CD4-positive, alpha-beta memory T cell (primary cell): ENCODE measurements at places on chromosomes 4 and X.

DNA sequence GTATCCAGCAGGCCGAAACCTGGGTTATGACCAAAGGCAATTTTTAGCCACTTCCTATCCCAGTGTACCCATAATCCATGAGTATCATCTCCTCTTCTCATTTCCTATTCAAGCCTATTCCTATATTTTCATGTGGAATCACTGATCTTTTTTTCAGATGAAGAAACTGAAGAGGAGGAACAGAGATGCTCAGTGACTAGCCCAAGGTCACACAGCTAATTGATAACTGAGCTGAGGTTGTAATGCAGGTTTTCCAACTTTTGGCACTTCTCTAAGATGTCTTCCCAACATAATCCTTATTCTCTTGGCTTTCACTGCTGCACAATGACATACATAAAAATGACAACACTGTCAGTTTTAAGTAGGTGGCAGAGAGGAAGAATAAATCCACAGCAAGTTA lies 15.3 kb downstream of the GRIA3 start:
- DNase-seq = no peak
- H3K27me3 ChIP-seq = no peaks in the 10 kb centered on the region
- no peaks in the 10 kb centered on the region for H3K4me1 ChIP-seq
- H3K36me3 ChIP-seq = no peaks in the 10 kb centered on the region

DNA sequence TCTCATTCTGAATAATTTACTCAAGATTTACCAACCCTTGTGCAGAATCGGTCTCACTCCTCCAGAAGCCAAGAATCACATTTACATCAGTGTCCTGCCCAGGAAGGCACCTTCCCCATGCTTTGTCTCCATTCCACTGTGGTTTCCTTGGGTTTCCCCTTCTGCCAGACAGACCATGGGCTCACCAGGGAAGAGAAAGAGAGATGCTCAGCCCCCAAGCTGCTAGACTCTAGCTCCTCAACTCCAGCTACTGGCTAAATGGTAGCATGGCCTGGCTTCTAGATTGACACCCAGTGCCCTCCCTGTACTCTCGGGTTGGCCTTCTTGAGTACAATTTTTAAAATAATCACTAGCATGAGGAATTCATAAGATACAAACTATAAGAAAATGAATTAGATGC lies 12.9 kb downstream of the TLR10 start:
- no peak for DNase-seq
- H3K36me3 ChIP-seq = no peaks in the 10 kb centered on the region
- H3K4me1 ChIP-seq = no peaks in the 10 kb centered on the region
- no peaks in the 10 kb centered on the region for H3K27me3 ChIP-seq
- H3K4me3 ChIP-seq = no peak overlapping the region

DNA sequence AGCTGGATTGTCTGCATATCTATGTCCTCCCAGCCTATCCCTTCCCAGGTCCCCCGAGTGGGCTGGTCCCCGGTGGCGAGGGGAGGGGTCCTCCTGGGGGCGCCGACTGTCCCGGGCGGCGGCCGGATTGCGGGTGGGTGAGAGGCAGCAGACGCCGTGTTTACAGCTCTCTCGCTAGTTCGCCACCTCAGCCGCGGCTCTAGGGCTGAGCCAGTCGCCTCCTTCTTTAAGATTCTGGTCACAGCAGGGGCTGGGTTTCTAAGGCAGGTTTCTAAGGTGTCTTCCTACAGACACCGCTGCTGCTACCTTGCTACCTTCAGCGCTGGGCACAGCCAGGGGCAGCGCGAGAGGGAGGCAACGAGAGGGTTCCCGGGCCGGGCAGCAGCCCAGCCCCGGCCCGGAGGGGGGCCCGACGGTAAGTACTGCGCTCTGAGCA lies 57.2 kb downstream of the FRMPD3 start:
- no peak overlapping the region for H3K27ac ChIP-seq
- no peaks in the 10 kb centered on the region for H3K36me3 ChIP-seq
- no peaks in the 10 kb centered on the region for H3K4me1 ChIP-seq

- peak overlapping the region; percentile 60 for H3K27ac ChIP-seq
- H3K27me3 ChIP-seq = no peaks in the 10 kb centered on the region
- no peak overlapping the region for H3K4me3 ChIP-seq
- peaks cover 14% of the 10 kb centered on the region for H3K36me3 ChIP-seq
- H3K4me1 ChIP-seq = peaks cover 97% of the 10 kb centered on the region
- DNase-seq = peak; percentile 43
These were observed 15.0 kb downstream of the CD40LG start for GRCh38 chrX:136662976-136663375.

GRCh38 chr4:83083925-83084475 lies 30.5 kb downstream of the PLAC8 start:
- H3K27ac ChIP-seq = peak overlapping the region; percentile 45
- H3K27me3 ChIP-seq = no peaks in the 10 kb centered on the region
- peaks cover 30% of the 10 kb centered on the region for H3K4me1 ChIP-seq
- H3K36me3 ChIP-seq = peaks cover 3% of the 10 kb centered on the region
- DNase-seq = peak; percentile 75
- H3K4me3 ChIP-seq = no peak overlapping the region

DNA sequence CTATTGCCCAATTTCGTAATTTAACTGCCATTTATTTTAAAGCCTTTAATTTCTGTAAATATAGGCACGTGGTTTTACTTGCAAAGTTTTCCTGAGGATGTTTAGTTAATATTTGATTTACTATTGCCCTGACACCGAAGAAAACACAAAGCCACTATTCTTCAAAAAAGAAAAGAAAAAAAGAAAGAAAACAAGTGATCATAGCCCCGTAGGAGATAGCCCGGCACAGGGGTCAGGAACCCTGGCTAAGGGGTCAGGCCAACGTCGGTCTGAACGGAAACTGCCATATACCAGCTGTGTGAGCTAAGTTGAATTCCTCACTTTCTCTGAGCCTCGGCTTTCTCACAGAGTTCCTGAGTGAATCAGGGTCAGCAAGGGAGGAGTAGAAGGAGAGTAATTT lies 17.7 kb upstream of the LAMP2 start:
- no peak overlapping the region for H3K4me3 ChIP-seq
- no peaks in the 10 kb centered on the region for H3K27me3 ChIP-seq
- peaks cover 35% of the 10 kb centered on the region for H3K4me1 ChIP-seq
- no peak overlapping the region for H3K27ac ChIP-seq

DNA sequence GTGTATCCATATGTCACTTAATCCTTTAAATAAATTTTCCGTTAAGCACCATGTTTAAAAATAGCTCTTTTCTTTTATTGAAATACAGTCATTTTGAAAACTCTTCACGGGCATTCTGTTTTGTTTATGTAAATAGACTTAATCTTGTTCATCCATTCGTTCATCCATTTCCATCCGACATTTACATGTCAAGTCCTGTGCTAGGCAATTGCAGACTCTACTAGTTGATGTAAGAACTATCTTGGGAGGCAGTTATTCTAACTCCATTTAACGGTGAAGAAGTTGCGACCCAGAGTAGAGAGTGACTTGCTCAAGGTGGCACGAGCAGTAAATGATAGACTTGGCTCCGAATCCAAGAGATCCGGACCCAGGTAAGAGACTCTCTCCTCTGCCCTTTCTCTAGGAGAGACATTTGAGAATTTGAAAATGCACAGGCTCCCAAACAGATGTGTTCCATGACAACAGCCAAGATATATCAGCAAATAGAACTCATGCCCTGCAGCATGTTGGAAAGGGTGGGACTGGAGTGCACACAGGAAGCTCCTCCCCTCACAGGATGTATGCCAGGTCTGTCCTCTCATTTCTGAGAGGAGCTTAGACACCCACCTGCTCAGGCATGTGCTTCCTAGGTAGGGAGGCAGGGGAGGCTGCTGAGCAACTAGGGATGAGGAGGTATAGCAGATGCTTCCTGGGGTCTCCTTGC lies 64.5 kb downstream of the DRD5 start:
- no peak overlapping the region for H3K27ac ChIP-seq
- H3K36me3 ChIP-seq = no peaks in the 10 kb centered on the region
- H3K27me3 ChIP-seq = no peaks in the 10 kb centered on the region
- DNase-seq = no peak
- no peak overlapping the region for H3K4me3 ChIP-seq

- H3K36me3 ChIP-seq = no peaks in the 10 kb centered on the region
- H3K4me1 ChIP-seq = no peaks in the 10 kb centered on the region
- DNase-seq = no peak
- H3K27me3 ChIP-seq = no peaks in the 10 kb centered on the region
- H3K4me3 ChIP-seq = no peak overlapping the region
These were observed 32.3 kb downstream of the CHRNA9 start for GRCh38 chr4:40367451-40367850.

GRCh38 chr4:17702641-17703040 lies 78.8 kb downstream of the FAM184B start:
- no peaks in the 10 kb centered on the region for H3K36me3 ChIP-seq
- no peak for DNase-seq
- no peaks in the 10 kb centered on the region for H3K27me3 ChIP-seq
- no peak overlapping the region for H3K4me3 ChIP-seq

GRCh38 chrX:103158317-103158621 lies 56.6 kb upstream of the BEX4 start:
- no peaks in the 10 kb centered on the region for H3K27me3 ChIP-seq
- H3K4me3 ChIP-seq = no peak overlapping the region
- H3K27ac ChIP-seq = no peak overlapping the region
- no peaks in the 10 kb centered on the region for H3K4me1 ChIP-seq

DNA sequence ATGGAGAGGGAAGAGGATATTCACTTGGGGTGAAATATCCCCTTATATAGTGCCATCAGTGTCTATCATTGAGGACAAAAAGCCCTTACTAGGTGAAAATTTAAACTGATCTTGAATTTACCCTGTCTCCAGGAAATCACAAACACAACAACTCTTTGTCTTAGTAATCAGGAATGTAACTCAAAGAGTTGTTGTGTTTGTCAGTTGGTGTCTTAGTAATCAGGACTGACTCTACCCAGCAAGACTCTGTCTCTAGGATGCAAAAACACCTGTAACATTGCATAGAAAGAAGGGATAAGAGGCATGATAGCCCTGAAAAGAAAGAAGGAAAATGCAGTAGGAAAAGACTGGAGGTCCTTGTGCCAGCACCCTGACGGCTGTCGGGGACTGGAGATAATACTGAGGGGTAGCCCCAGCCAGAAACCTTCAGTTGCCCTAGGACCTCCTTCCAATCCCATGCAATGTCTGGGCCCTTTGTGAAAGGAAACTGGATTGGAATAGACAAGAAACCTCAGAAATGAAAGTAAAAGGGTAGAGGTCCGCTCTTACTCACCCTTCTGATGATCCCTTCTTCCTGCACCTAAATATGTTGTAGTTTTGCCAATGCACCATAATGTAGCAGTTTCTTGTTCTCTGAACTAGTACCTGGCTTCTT lies 45.3 kb downstream of the HMGB2 start:
- no peaks in the 10 kb centered on the region for H3K36me3 ChIP-seq
- H3K27me3 ChIP-seq = no peaks in the 10 kb centered on the region
- peaks cover 11% of the 10 kb centered on the region for H3K4me1 ChIP-seq
- no peak for DNase-seq
- H3K27ac ChIP-seq = no peak overlapping the region

DNA sequence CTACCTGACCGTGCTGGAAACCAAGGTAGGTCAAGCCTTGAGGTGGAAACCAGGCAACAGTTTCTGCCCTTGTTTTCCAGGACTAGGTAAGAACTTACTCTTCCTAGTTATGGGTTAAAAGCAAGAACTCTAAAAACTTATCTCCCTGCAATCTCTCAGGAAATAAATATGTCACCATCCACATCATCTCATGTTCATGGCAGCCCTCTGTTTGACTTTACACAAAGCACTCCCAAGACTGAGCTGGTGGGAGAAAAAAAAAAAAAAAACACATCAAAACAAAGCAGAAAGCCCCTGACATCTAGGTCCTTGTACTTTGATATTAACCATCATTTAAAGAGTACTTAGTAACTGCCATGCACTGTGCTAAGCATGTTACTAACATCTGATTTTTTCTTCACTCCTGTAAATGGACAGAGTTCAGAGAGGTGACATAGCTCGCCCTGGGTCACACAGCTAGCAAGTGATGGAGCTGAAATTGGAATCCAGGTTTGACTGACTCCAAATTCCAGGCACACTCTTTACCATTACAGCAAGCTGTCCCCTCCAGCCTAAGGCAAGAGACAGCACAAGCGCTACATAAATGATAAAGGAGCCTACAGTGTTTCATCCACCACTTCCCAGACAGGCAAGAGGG lies 102.8 kb upstream of the NOCT start:
- H3K27me3 ChIP-seq = no peaks in the 10 kb centered on the region
- no peak overlapping the region for H3K27ac ChIP-seq
- H3K4me1 ChIP-seq = no peaks in the 10 kb centered on the region
- DNase-seq = no peak
- H3K36me3 ChIP-seq = no peaks in the 10 kb centered on the region
- no peak overlapping the region for H3K4me3 ChIP-seq

GRCh38 chr4:144894573-144894972 lies 203.4 kb downstream of the ANAPC10 start:
- no peaks in the 10 kb centered on the region for H3K27me3 ChIP-seq
- no peak for DNase-seq
- H3K4me1 ChIP-seq = no peaks in the 10 kb centered on the region
- H3K27ac ChIP-seq = no peak overlapping the region
- H3K4me3 ChIP-seq = no peak overlapping the region
- H3K36me3 ChIP-seq = no peaks in the 10 kb centered on the region
